ENCODE measurements at places on chromosomes 5 and 9. TPM values are rescaled to one million over a fixed set of nuclear protein-coding genes. Genes with fewer than 3 reads are reported as not detected.

The RASGRF2 gene
- total RNA-seq: 0.05 TPM

The SNX24 gene
- 10.8 TPM for total RNA-seq

DNA sequence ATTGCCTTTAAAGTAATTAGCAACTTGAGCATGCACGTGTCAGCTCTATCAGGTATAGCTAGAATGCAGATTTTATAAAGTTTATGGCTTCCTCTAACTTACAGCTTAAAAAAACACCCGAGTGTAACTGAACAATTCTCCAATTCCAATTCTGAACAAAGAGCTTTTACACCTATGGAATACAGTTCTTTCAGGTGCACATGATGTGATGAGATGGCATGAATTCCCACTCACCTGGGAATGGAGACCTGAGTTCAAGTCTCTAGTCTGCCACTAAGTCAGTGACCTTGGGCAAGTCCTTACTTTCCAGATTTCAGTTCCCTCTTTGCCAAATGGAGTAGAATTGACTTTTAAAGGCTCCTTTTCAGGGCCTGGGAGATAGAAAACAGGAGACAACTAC, 1.8 kb downstream of the ZFAND5 start:
- DNase-seq: no peak

- DNase-seq: peak; percentile 43
Measured at GRCh38 chr5:128271859-128272464, 188.4 kb downstream of the SLC12A2 start.

GRCh38 chr9:85647571-85647970, 94.2 kb downstream of the AGTPBP1 start:
- DNase-seq: no peak

GRCh38 chr5:6107675-6108539, 270.4 kb downstream of the MED10 start:
- no peak for DNase-seq

- DNase-seq: no peak
Measured at GRCh38 chr5:112087222-112087621, 330.2 kb upstream of the NREP start.

DNA sequence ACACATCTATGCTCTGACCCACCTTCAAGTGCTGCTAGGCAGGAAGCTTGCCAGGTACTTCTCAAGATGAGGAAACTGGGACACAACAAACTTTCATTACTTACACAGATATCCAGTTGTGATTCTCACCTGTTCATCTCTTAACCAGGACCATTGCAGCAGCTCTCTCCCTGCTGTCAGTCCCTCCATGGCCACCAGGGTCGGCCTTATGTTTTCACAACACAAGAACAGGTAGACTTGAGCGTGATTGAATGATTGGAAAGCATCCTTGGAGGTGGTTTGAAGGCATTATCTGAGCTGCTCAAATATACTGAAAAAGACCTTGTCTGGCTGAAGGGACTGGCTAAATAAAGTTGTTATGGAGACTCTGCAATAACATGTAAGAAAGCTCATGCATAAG, 94.4 kb downstream of the MTREX start:
- DNase-seq: no peak

- DNase-seq: no peak
Measured at GRCh38 chr5:168147106-168147505, 144.3 kb upstream of the WWC1 start.

Measured in HCT116 (cell line).